CD4-positive, alpha-beta T cell treated with Interleukin-12 subunit alpha and Interleukin-12 subunit beta, for 1 hour (primary cell): ENCODE measurements at places on chromosomes 16 and 17.
A peak's percentile ranks its signal among the peaks of the same experiment; 100 is the strongest.

DNA sequence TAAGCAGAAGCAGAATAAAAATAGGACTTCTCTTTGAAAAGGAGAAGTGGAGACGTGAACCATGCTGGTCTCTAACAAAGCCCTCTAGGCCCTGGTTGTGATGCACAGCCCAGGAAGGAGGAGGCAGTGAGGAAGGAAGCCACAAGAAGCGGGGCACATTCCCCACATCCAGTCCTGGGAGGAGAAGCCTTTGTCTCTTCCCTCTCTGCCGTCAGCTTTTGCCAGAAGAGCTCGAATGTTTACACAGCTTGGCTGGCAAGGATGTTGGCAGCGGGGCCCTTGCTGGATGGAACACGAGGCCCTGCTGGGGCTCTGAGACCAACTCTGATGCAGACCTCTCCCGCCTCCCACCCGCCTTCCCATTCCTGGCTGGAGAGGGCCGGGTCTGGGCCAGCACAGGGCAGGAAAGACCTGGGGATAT is 91.3 kb downstream of the MAF start:
- no peak for DNase-seq

DNA sequence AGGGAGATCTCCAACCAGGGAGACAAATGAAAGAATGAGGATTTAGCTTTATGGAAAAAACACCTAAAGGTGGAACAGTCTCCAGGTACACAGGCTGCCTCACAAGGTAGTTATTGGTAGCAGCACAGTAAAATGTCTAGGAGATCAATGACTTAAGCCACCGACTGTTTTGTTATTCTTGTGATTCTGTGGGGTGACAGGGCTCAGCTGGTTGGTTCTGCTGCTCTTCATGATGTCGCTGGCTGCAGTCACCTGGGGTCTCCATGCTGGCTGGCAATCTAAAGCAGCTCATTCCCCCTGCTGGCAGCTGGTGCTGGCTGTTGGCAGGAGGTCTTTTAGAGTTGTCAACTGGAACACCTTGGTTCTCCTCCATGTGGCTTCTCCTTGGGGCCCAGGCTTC is 69.2 kb downstream of the FOXL1 start:
- no peak for DNase-seq

- no peak for DNase-seq
These were observed 29.8 kb upstream of the SALL1 start for GRCh38 chr16:51180719-51181502.

DNA sequence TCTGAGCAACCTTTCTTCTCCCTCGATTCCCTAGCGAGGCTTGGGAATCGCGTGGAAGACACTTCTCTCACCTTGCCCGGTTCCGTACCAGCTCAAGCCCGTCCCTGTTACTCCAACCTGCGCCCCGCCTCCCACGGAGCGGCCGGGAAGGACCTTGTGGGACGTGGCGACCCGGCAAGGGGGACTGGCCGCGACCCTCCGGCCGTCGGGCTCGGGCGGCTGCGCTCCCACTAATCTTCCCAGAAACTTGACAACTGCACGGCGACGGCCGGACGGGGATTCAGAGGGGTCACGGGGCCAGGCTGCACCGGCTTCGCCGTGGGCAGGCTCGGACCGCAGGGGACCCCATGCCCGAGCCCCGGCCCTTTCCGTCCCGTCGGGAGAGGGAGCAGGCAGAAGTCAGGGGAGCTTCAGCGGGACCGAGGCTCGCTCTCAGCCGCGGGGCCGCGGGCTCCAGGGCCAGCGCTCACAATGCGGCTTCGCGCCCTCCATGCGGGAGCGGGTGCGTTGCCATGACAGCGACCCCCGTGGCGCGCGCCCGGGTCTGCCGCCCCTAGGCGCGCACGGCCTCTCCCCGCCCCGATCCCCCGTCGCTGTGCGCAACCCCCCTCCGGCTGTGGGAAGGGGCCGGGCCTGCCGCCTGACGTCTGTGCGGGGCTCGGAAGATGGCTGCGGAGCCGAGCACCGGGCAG is at the start of gene SGSM2:
Gene SGSM2 (plus strand): TSS at position 650 of the 692 bp plus-strand sequence. CDS start 188 bp downstream, outside the sequence.
- DNase-seq = peak; percentile 79

- no peak for DNase-seq
These were observed at the start of gene MMP2 for GRCh38 chr16:55478827-55479429. Gene MMP2, plus strand, starts transcription at chr16:55479198. Its CDS starts 282 bp downstream, at chr16:55479480.

- no peak for DNase-seq
These were observed 75.6 kb upstream of the LGALS9 start for GRCh38 chr17:27555339-27555738.

- DNase-seq = no peak
These were observed 5.9 kb downstream of the CD300LB start for GRCh38 chr17:74525465-74525725.

DNA sequence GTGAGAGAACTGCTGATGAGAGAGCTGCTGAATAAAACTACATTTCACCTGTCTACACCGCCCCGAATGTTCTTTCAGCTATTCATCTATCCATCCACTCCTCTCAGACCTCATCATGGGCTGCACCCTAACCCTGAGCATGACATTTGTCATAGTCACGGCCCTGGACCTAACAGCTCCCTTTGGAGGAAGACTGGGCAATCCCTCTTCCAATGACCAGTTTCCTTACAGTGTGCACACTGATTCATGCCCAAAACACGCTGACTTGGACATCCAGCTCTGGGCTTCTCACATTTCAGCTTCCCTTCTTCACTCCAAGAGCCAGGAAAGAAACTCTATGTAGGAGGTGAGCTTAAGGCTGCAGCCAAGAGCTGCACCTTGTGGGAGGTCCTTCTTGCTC is 41.8 kb upstream of the ARL4D start:
- no peak for DNase-seq

GRCh38 chr17:74305865-74306654 is 20.0 kb upstream of the KIF19 start:
- no peak for DNase-seq

GRCh38 chr17:19659366-19660177 is 11.0 kb downstream of the ALDH3A2 start:
- no peak for DNase-seq

- DNase-seq = no peak
These were observed 79.8 kb downstream of the ZNF778 start for GRCh38 chr16:89297156-89297874.

DNA sequence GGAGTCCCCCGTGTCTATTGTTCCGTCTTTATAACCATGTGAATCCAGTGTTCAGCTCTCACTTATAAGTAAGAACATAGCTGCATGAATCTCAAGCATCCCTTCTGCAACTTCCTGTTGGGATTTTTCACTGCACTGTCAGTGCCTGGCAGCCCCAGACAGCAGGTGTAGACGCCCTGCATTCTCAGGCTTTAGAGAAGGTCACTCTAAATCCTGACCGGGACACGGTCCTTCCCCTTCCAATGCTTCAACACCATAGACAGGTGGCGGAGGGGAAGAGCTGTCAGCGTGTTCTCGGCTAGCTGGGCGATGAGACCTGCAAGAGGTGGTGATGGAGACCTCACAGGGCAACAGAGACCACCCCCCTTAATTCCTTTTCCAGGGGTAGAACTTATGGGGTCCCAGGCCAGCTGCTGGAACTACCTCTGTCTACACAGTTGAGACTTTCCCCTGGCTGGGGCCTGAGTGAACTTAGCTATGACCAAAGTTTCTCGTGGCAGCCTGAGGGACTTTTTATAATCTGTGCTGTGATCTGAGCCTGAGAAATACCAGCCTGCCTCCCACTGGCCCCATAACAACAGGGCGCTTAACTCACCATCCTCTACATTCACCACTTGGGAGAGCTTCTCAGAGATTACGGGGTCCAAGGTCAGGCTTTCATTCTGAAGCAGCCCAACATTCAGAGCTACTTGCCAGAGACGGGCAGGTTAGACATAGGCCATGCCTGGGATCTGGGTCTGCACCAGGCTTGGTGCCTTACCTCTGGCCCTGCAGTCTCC is 143.2 kb upstream of the TNRC6C start:
- DNase-seq = no peak

DNA sequence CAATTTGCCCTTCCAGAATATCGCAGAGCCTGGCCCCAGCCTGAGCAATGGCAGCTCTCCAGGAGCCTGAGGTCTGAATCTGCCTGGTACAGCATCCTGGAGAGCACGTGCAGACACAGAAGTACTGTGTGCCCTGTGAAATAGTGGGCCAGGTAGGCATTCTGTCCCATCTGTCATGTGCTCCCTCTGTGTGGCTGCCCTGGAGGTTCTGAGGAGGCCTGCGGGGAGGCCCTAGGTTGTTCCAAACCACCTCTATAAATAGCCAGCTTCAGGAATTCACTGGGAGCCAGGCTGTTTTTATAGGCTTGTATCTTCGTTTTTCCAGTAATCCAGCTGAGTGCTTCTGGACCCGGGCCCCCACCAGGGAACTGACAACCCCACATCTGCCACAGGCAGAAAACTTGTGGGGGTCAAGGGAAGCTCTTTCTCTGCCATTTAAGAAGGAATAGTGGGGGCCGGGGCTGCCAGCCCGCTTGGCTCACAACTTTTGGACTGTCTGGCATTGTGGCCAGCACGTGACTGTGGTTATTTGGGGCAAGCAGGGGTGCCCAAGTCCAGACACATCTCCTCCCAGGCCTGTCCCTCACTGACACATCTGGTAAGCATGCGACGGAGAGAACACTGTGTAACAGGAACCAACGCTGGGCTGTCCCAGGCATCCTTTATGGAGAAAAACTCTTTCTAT is 356.3 kb upstream of the TNRC6C start:
- no peak for DNase-seq

DNA sequence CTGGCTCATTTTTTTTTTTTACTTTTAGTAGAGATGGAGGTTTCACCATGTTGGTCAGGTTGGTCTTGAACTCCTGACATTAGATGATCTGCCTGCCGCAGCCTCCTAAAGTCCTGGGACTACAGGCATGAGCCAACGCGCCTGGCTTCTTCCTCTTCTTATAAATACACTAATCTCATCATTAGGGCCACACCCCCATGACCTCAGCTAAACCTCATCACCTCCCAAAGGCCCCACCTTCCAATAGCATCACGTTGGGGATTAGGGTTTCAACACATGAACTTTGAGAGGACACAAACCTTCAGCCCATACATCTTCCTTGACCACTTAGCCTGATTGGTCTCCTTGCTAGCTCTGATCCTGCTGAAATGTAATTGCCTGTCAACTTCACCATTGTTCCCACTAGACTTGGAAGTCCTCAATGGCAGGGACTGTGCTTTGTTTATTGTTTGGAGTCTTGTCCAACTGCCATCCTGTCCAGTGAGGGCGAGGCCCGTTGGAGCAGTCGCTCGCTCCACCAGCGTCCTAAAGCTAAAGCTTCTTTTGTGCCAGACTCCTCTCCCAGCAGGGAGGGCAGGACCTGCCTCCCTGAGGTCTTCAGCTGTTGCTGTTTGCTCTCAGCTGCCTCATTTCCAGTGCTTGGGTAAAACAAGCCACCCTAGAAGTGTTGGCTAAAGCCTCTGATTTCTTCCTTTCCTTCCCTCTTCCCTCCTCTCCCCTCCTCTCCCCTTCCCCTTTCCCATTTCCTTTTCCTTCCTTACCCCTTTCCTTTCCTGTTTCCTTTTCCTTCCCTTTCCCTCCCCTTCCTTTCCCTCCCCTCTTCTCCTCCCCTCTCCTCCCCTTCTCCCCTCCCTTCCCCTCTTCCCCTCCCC is 85.3 kb downstream of the HAPSTR1 start:
- no peak for DNase-seq

DNA sequence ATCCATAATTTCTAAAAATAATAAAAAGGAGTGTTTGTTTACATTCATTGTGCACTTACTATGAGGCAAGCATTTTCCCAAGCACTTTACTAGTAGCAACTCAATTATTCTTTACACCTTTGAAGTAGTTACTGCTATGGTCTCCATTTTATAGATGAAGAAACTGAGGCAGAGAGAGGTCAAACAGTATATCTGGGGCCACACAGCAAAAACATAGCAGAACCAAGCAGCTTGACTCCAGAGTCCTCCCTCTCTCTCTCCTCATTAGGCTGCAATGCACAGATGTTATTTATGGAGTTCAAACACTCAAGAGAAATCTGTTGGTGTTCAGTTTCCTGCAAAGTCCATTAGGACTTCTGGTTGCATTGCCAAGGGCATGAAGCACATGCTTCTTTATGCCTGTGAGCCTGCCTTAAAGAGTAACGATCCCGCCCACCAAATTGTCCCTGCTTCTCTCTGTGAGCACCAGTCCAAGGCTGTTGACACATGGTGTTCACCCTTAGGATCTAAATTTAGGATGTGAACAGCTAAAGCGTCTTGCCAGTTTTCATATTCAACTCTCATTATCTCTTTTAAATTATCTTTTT is 44.0 kb downstream of the GPRC5B start:
- DNase-seq = no peak

DNA sequence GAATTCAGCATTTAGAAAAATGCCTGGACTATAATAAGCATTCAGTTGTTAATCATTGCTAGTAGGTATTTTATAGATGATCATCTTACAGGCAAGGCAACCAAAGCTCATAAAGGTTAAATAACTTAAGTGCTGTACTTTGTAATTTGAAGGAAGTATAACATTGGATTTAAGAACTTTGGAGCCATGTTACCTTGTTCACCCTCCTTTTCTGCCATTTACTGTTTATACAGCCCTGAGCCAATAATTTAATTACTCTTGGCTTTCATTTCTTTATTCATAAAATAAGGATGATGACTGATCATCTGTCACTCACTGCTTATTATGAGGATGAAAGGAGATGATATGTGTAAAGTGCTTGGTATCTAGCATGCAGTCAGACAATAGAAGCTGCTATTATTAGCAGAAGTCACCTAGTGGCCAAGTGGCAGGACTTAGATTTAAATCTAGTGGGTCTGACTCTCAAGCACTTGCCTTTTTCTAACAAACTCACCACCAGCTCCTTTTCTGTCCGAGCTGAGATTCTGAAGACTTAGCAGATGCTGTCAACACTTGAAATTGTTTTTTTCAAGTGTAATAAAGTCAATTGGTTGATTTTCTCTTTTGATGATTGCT is 18.3 kb upstream of the DDX52 start:
- DNase-seq = no peak

DNA sequence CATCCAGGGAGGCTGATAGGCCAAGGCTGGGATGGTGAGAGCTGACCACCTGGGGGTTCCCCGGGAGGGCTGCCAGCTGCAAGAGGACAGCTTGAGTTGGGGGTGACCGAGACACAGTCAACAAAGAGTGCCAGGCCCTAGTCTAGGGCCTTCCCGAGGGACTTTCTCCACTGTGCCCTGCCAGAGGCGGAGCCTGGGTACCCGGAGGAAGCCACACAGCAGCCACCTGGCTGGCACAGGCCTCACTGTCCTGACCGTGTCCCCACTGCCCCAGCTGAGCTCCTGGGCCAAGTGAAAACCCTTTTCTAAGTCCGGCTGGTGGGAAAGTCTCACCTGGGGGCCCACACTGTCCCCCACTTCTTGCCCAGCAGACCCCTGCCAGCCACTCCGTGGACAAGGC is 71.9 kb upstream of the GSE1 start:
- DNase-seq = no peak
